Effector CD8-positive, alpha-beta T cell (primary cell): ENCODE measurements at places on chromosomes 1 and 21.

- DNase-seq = no peak
These were observed 100.5 kb downstream of the PKN2 start for GRCh38 chr1:88784551-88784950.

DNA sequence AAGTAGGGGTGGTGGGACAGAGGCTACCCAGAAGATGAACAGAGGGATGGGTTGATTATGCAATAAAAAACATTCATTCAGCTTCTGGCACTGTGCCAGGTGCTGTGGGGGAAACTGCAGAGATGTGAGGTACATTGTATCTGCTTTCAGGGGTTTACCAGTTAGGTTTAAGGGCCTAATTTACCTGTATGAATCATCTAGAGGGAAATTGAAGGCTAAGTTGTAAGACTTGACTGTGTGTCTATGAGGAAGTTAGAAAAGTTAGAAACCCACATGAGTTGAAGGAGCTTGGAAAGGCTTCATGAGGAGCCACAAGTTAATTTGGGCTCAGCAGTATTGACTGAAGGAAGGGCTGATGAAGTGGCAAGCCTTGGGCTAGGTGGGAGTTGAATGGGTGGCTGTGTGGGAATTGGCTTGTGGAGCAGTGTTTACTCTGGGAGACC lies 36.7 kb upstream of the APOBEC4 start:
- DNase-seq = no peak

DNA sequence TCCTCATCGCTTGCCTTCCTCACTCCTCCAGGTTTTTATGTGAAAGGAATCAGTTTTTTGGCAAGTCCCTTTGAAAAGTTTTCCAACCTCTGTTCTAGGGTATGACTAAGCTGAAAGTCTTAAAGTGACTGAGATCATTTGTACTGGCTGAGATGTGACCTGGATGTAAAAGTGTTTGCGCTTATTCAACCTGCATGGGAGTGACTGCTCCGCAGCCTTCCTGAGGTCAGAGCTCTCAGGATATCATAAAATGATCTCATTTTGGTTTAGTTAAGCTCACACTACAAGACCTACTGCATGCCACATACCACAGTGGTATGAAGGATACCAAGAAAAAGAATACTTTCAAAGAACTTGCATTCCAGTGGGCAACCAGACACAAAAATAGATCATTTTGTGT lies 29.8 kb upstream of the TADA1 start:
- no peak for DNase-seq

DNA sequence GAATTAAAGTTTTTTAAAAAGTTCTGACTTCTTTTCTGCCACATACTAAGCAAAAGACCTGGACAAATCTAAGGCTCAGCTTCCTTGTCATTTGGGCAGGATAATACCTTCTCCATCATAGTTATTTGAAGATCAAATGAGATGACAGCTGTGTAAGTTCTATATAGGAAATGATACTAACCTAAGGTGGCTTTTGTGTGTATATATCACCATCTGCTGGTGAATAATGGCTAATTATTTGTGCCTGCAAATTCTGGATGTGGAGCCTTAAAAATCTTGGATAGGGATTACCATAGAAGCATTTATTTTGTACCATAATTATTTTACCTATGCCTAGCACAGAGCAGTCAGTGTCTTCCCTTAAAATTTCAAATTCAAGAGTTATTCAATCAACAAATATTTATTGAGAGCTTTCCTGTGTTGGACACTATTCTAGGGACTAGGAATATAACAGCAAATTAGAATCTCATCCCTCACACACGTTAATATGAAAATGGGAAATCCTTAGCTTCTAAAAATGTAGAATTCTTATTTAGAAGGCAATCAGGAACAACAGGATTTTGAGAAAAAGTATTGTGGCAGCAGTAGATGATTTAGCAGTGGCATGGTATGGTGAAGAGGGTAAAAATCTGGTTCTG lies 89.8 kb downstream of the TMEM200B start:
- no peak for DNase-seq
